ENCODE measurements at places on chromosomes 2 and 18. TPM values are rescaled to one million over a fixed set of nuclear protein-coding genes. Genes with fewer than 3 reads are reported as not detected.

Gene SLC16A14
- polyA plus RNA-seq, result 0.34 TPM

- DNase-seq, result peak; percentile 85
Observed at GRCh38 chr2:127700527-127701192, 637 bp upstream of the SFT2D3 start.

Gene REG3G
- not detected for polyA plus RNA-seq

Gene MAPRE3
- polyA plus RNA-seq, result 76.3 TPM

Gene MFF
- 116 TPM for polyA plus RNA-seq

Measured in psoas muscle (tissue), 8 donors.